HEK293T (cell line): ENCODE measurements at places on chromosomes 3 and 15.

GRCh38 chr3:106126846-106127235, 258.0 kb upstream of the CBLB start:
- no peak for DNase-seq

GRCh38 chr3:50133283-50133615, 21.9 kb upstream of the SEMA3F start:
- DNase-seq = no peak

GRCh38 chr15:71435552-71435951, 320.3 kb downstream of the THSD4 start:
- no peak for DNase-seq

GRCh38 chr3:114650808-114651207, 357.0 kb downstream of the TIGIT start:
- DNase-seq = no peak

- DNase-seq = no peak
Observed at GRCh38 chr3:192064959-192065358, 604.0 kb downstream of the PYDC2 start.

- DNase-seq = no peak
Observed at GRCh38 chr3:9149566-9149965, 99.9 kb downstream of the SRGAP3 start.

GRCh38 chr3:46283881-46284450, 41.7 kb downstream of the CCR3 start:
- no peak for DNase-seq

DNA sequence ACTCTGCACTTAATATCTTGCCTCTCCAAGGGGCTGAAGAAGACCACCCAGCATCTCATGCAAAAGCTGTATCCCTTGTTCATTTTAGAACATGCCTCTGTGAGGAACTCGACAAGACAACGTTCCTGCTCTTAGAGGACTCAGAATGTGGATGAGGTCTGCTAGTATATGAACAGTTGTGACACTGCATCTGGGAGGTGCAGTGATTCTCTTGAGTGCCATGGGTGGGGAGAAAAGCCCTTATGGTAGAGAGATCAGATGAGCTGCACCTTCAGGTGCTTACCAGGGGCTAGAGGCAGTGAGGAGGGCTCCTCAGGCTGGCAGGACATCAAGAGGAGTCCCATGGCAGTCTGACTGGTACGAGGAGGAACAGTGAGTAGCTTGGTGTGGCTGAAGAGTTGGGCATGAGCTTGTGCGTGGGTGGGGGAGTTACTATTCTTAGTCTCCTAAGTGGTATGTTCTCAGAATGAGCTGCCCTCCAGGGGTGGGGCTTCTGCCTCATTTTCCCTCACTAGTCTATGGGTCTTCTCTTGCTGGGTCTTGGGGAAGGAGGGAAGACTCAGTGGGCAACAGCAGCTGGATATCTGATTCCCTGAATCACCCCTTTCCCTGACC, 56.7 kb upstream of the ATP2B2 start:
- DNase-seq = no peak

DNA sequence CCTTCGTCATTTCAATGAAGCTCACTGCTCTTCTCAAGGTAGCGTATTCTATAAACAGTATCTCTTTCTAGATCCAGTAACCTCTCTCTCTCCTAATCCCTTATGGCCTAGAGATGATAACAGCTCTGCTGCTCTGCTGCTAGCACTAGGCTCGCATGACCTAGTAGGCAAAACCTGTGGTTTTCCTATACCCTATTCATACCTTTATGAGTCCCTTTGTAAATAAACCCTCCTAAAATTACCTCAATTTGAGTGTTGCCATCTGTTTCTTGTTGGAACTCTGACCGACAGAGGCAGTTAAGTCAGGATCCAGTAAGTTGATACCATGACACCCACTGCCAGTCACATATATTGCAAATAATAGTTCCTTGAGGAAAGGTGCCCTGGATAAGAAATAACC, 7.3 kb downstream of the CCDC14 start:
- DNase-seq = no peak

- DNase-seq = peak; percentile 69
Observed at GRCh38 chr3:137946356-137946973, 63.5 kb upstream of the CLDN18 start.
